ENCODE measurements at places on chromosomes 2 and 18. TPM values are rescaled to one million over a fixed set of nuclear protein-coding genes. Genes with fewer than 3 reads are reported as not detected.

DNA sequence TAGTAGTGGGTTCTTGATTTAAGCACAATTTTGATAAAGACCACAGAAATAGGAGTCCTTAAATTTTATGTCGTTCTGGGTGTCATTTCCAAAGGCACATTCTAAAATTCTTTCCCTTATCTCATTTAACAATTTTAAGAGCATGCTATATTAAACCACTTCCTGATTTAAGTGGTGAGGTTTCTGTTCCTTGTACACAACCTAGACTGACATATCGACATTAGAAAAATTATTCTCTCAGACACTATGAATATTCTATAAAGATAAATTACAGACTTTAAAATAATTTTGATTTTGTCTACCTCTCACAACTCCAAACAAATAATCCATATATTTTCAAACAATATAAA lies 923.8 kb downstream of the LRP1B start:
- H3K4me3 ChIP-seq, result no peak overlapping the region
- H3K27me3 ChIP-seq, result no peaks in the 10 kb centered on the region
- no peaks in the 10 kb centered on the region for H3K4me1 ChIP-seq
- H3K36me3 ChIP-seq, result no peaks in the 10 kb centered on the region
- no peak overlapping the region for H3K27ac ChIP-seq

GRCh38 chr2:187580462-187581124 lies 26.4 kb upstream of the TFPI start:
- H3K4me1 ChIP-seq, result peaks cover 2% of the 10 kb centered on the region
- peak overlapping the region; percentile 90 for H3K4me3 ChIP-seq
- H3K27me3 ChIP-seq, result no peaks in the 10 kb centered on the region
- H3K36me3 ChIP-seq, result no peaks in the 10 kb centered on the region
- no peak overlapping the region for H3K27ac ChIP-seq

- H3K4me1 ChIP-seq, result no peaks in the 10 kb centered on the region
- no peaks in the 10 kb centered on the region for H3K27me3 ChIP-seq
- no peaks in the 10 kb centered on the region for H3K36me3 ChIP-seq
- no peak overlapping the region for H3K4me3 ChIP-seq
- no peak overlapping the region for H3K27ac ChIP-seq
- no peak for DNase-seq
Observed at GRCh38 chr18:47587587-47587986, 336.1 kb upstream of the SKOR2 start.

DNA sequence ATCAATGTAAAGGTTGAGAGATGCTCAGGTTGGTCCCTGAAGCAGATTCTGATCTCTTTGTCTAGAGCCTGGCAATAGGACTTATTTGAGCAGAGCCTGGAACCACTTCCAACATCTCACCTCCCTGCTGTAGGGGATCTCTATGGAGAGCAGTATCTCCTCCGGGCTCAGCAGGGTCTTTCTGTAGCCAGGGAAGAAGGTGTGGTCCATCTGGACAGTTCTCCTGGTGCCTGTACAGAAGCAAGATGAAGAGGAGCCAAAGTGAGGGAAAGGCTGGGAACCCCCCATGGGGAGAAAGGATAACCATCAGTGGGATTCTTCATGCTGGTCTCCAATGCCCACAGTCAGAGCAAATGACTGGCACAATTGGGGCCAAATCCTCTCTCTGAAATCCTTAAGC lies 34.8 kb downstream of the XDH start:
- H3K27me3 ChIP-seq, result no peaks in the 10 kb centered on the region
- H3K4me1 ChIP-seq, result no peaks in the 10 kb centered on the region
- H3K36me3 ChIP-seq, result no peaks in the 10 kb centered on the region
- H3K27ac ChIP-seq, result no peak overlapping the region
- H3K4me3 ChIP-seq, result no peak overlapping the region

DNA sequence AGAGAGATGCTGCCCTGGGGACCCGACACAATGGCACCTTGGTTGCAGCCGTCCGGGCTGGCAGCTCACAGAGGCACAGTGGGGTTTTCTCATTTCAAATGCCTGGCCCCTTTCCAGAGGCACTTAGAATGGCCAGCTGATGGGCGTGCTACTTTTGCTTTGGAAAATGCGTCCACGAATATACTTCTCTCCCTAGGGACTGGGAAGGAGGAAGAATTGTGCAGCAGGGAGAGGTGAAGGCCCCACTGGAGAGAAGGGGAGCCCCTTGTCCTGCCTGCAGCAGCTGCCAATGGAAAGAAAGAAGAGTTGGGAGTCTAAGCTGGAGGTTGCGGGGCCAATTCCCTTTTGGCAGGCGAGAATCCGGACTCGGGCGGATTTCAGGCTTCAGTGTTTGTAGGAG lies 1.1 kb upstream of the MAL start:
- DNase-seq, result no peak
- H3K36me3 ChIP-seq, result no peaks in the 10 kb centered on the region
- H3K4me1 ChIP-seq, result no peaks in the 10 kb centered on the region
- no peaks in the 10 kb centered on the region for H3K27me3 ChIP-seq
- no peak overlapping the region for H3K27ac ChIP-seq
- no peak overlapping the region for H3K4me3 ChIP-seq

- no peak overlapping the region for H3K27ac ChIP-seq
- no peaks in the 10 kb centered on the region for H3K4me1 ChIP-seq
- H3K4me3 ChIP-seq, result no peak overlapping the region
- no peaks in the 10 kb centered on the region for H3K36me3 ChIP-seq
- H3K27me3 ChIP-seq, result no peaks in the 10 kb centered on the region
- DNase-seq, result no peak
Observed at GRCh38 chr18:79906706-79907105, 44.7 kb downstream of the SLC66A2 start.

DNA sequence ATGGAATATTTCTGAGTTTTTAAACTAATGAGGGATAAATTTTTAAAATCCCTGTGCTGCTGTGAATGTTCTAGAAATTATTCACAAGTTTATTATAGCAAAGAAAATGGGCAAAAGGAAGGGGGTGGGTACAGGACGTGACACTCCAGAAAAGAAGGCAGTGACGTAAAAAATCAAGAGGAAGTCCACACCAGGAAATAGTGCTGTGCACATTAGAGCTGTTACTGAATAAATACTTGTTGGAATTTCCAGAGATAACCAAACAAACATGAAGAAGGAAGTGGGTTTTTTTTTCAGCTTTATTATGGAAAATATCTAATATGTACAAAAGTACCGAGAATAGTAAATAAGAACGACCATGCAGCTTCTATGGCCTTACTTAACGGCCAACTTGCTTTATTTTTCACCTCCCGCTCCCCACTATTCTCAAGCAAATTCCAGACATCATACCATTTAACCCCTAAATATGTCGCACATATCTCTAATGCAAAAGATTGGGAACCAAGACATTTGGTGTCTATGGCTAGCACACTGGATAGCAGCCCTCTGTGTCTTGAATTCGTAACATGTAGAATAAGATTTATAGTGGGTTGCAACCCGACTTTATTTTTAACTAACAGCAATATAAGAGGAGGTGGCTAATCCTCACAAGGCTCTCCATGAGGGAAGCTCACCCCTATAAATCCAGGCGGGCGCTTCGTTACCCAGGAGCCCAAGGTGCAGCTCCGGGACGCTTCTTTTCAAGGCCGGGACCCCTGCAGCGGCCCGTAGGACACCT lies 580 bp upstream of the NDUFV2 start:
- no peaks in the 10 kb centered on the region for H3K27me3 ChIP-seq
- H3K36me3 ChIP-seq, result no peaks in the 10 kb centered on the region
- peaks cover 5% of the 10 kb centered on the region for H3K4me1 ChIP-seq
- peak overlapping the region; percentile 96 for H3K27ac ChIP-seq
- DNase-seq, result no peak

- H3K4me3 ChIP-seq, result no peak overlapping the region
- no peaks in the 10 kb centered on the region for H3K4me1 ChIP-seq
- no peaks in the 10 kb centered on the region for H3K27me3 ChIP-seq
- DNase-seq, result no peak
- H3K36me3 ChIP-seq, result no peaks in the 10 kb centered on the region
Observed at GRCh38 chr2:227052879-227053278, 111.1 kb downstream of the COL4A4 start.

- no peaks in the 10 kb centered on the region for H3K27me3 ChIP-seq
- no peak overlapping the region for H3K27ac ChIP-seq
- H3K4me1 ChIP-seq, result no peaks in the 10 kb centered on the region
- H3K36me3 ChIP-seq, result no peaks in the 10 kb centered on the region
- H3K4me3 ChIP-seq, result no peak overlapping the region
Observed at GRCh38 chr2:13558368-13558767, 841.6 kb downstream of the TRIB2 start.

- no peaks in the 10 kb centered on the region for H3K36me3 ChIP-seq
- no peaks in the 10 kb centered on the region for H3K4me1 ChIP-seq
- no peak for DNase-seq
- H3K27ac ChIP-seq, result no peak overlapping the region
- no peaks in the 10 kb centered on the region for H3K27me3 ChIP-seq
- H3K4me3 ChIP-seq, result no peak overlapping the region
Observed at GRCh38 chr18:11289248-11289647, 139.9 kb upstream of the PIEZO2 start.

The SLC11A1 gene
- 56.1 TPM for total RNA-seq

The MYL1 gene
- total RNA-seq, result not detected

The CIDEA gene
- total RNA-seq, result 0.57 TPM

The DLX1 gene
- not detected for total RNA-seq

The DOCK10 gene
- total RNA-seq, result 53.2 TPM

All from aorta (tissue), 5 donors.